ENCODE measurements at places on chromosomes 12 and 14. TPM values are rescaled to one million over a fixed set of nuclear protein-coding genes. Genes with fewer than 3 reads are reported as not detected.

Gene FBLN5
- not detected for total RNA-seq

Gene SIRT4
- total RNA-seq, result 0.54 TPM

Gene SLC6A13
- not detected for total RNA-seq

Gene VWF
- total RNA-seq, result not detected

Gene TRIM9
- 0.63 TPM for total RNA-seq

Gene GRIN2B
- total RNA-seq, result 2.0 TPM

Gene RGS6
- total RNA-seq, result 9.4 TPM
